Ascending aorta (tissue), 2 donors: ENCODE measurements at places on chromosomes 12 and 14.
A peak's percentile ranks its signal among the peaks of the same experiment; 100 is the strongest.

- no peaks in the 10 kb centered on the region for H3K4me1 ChIP-seq
- H3K36me3 ChIP-seq: no peaks in the 10 kb centered on the region
- H3K27me3 ChIP-seq: no peaks in the 10 kb centered on the region
- DNase-seq: no peak
- no peak overlapping the region for H3K4me3 ChIP-seq
These were observed 30.3 kb downstream of the DIO3 start for GRCh38 chr14:101591582-101591981.

GRCh38 chr12:51471111-51471864 lies 46.7 kb downstream of the SLC4A8 start:
- no peak overlapping the region for H3K4me3 ChIP-seq
- DNase-seq: no peak
- H3K27ac ChIP-seq: no peak overlapping the region
- no peaks in the 10 kb centered on the region for H3K36me3 ChIP-seq
- no peaks in the 10 kb centered on the region for H3K27me3 ChIP-seq

- H3K27me3 ChIP-seq: no peaks in the 10 kb centered on the region
- no peaks in the 10 kb centered on the region for H3K36me3 ChIP-seq
- H3K4me1 ChIP-seq: no peaks in the 10 kb centered on the region
- no peak for DNase-seq
- no peak overlapping the region for H3K4me3 ChIP-seq
These were observed 22.9 kb downstream of the HSP90AA1 start for GRCh38 chr14:102063808-102064429.

- DNase-seq: no peak
- no peaks in the 10 kb centered on the region for H3K36me3 ChIP-seq
- H3K27me3 ChIP-seq: no peaks in the 10 kb centered on the region
- no peak overlapping the region for H3K4me3 ChIP-seq
These were observed 479.8 kb downstream of the BCAT1 start for GRCh38 chr12:24469089-24469488.

DNA sequence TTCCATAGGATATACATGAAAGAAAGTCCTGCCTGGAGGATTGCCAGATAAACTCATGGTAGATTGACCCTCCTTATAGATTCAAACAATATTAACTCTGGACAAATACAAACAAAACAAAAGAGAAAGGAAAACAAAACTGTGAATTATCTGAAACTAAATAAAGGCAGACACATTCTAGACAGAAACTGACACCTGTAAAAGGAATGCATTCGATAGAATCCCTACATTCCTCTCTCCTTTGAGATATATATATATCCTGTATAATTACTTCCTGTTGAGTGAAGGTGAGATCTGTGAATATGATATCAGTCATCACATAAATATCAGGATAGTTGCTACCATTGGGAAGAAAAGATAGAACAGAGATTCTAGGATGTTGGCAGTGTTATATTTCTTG lies 948.4 kb upstream of the ATXN7L3B start:
- DNase-seq: no peak
- H3K27ac ChIP-seq: no peak overlapping the region
- H3K27me3 ChIP-seq: no peaks in the 10 kb centered on the region
- no peaks in the 10 kb centered on the region for H3K36me3 ChIP-seq

- DNase-seq: no peak
- no peaks in the 10 kb centered on the region for H3K4me1 ChIP-seq
- H3K4me3 ChIP-seq: no peak overlapping the region
- H3K36me3 ChIP-seq: no peaks in the 10 kb centered on the region
- H3K27ac ChIP-seq: no peak overlapping the region
These were observed 12.7 kb downstream of the TSPAN11 start for GRCh38 chr12:30939234-30939633.

DNA sequence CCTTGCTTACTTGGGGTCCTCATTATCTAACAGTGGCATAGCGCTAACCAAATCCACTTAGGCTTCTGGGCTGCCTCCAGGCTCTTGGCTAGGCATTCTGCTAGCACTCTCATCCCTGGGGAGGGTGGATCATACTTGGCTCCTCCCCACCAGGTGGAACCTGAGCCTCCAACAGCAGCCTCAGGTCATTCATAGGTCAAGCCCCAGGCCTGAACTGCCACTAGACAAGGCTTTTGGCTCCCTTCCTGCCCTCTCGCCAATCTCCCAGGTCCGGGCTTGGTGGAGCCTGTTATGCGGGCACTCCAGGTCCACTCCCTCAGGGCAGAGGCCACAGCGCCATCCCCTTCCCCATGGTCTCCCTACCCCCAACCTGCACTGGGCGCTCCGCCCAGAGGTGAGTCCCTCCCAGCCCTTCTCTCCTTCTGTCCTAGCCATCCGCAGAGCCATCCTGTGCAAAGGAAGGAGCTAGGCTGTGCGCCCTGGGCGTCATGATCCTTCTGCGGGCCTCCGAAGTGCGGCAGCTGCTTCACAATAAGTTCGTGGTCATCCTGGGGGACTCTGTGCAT lies 154.9 kb upstream of the AMIGO2 start:
- peaks cover 10% of the 10 kb centered on the region for H3K36me3 ChIP-seq
- no peak for DNase-seq

GRCh38 chr12:123149088-123149487 lies 1.8 kb downstream of the PITPNM2 start:
- DNase-seq: no peak
- peak overlapping the region; percentile 82 for H3K4me3 ChIP-seq
- H3K27ac ChIP-seq: peak overlapping the region; percentile 81
- no peaks in the 10 kb centered on the region for H3K36me3 ChIP-seq

- H3K36me3 ChIP-seq: no peaks in the 10 kb centered on the region
- H3K4me1 ChIP-seq: no peaks in the 10 kb centered on the region
- DNase-seq: no peak
- no peak overlapping the region for H3K27ac ChIP-seq
- H3K4me3 ChIP-seq: no peak overlapping the region
These were observed 30.4 kb upstream of the P2RX7 start for GRCh38 chr12:121102307-121102706.

- no peak overlapping the region for H3K4me3 ChIP-seq
- no peaks in the 10 kb centered on the region for H3K27me3 ChIP-seq
- no peak for DNase-seq
These were observed 65.0 kb downstream of the PITPNM2 start for GRCh38 chr12:123085730-123086487.

- H3K27me3 ChIP-seq: no peaks in the 10 kb centered on the region
- H3K27ac ChIP-seq: no peak overlapping the region
- DNase-seq: no peak
- no peaks in the 10 kb centered on the region for H3K36me3 ChIP-seq
- H3K4me1 ChIP-seq: peaks cover 21% of the 10 kb centered on the region
These were observed 34.7 kb downstream of the MIA2 start for GRCh38 chr14:39268393-39268792.

DNA sequence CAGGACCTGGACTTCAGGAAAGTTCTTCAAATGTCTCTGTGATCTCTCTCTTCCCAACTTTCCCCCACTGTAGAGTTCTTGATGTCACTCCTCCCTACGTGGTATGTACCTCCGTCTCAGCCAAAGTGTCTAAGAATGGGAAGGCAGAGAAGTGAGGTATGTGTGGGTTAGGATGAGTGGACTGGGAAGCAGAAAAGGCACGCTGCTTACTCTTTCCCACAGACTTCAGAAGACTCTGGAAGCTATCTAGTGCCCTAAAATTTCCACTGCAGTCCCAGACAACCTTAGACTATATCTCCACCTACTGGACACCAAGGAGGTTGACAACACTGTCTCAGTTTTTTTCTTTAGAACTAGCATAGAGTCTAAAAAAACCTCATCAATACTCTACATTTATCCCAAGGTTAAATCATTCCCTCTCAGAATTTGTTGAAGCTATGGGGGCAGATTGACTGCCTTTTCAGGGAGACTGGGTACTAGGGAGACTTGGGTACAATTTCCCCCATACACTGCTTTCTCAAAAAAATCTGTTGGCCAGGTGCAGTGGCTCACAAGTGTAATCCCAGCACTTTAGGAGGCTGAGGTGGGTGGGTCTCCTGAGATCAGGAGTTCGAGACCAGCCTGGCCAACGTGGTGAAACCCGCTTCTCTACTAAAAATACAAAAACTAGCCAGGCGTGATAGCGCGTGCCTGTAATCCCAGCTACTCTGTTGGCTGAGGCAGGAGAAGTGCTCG lies 20.6 kb upstream of the ITGA5 start:
- no peaks in the 10 kb centered on the region for H3K36me3 ChIP-seq
- H3K27me3 ChIP-seq: no peaks in the 10 kb centered on the region
- no peak for DNase-seq
- no peaks in the 10 kb centered on the region for H3K4me1 ChIP-seq
- H3K27ac ChIP-seq: peak overlapping the region; percentile 52

DNA sequence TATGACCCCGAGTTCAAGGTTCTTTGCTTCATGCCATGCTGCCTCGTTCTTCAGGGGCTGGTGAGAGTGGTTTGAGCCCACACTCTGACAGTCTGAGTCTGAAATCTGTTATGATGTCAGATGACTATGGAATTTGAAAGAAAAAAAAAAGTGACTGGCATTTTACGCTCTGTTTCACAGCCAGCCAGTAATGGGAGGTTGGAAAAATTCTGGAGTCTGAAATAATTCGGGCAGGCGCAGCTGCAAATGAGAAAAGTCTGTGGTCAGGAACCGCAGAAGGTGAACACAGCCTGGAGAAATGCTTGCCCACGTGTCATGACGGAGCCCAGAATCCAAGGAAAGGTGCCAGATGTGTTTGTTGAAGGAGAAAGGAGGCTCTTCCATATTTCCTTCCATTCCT lies 269.8 kb upstream of the PWP1 start:
- H3K4me3 ChIP-seq: no peak overlapping the region
- DNase-seq: no peak
- no peaks in the 10 kb centered on the region for H3K4me1 ChIP-seq
- no peak overlapping the region for H3K27ac ChIP-seq

- H3K4me1 ChIP-seq: no peaks in the 10 kb centered on the region
- DNase-seq: no peak
- no peaks in the 10 kb centered on the region for H3K36me3 ChIP-seq
- no peak overlapping the region for H3K27ac ChIP-seq
- no peak overlapping the region for H3K4me3 ChIP-seq
These were observed 110.6 kb downstream of the MYRFL start for GRCh38 chr12:69935651-69936100.

GRCh38 chr14:34012978-34013720 lies 62.3 kb upstream of the EGLN3 start:
- DNase-seq: no peak
- no peaks in the 10 kb centered on the region for H3K4me1 ChIP-seq
- no peaks in the 10 kb centered on the region for H3K27me3 ChIP-seq

GRCh38 chr14:40218282-40218941 lies 786.2 kb upstream of the FBXO33 start:
- no peaks in the 10 kb centered on the region for H3K27me3 ChIP-seq
- H3K36me3 ChIP-seq: no peaks in the 10 kb centered on the region
- no peak for DNase-seq
- no peak overlapping the region for H3K4me3 ChIP-seq
- H3K4me1 ChIP-seq: no peaks in the 10 kb centered on the region

GRCh38 chr12:48000878-48001504 lies 3.3 kb downstream of the COL2A1 start:
- H3K4me3 ChIP-seq: peak overlapping the region; percentile 68
- DNase-seq: no peak
- no peak overlapping the region for H3K27ac ChIP-seq
- no peaks in the 10 kb centered on the region for H3K36me3 ChIP-seq
- peaks cover 12% of the 10 kb centered on the region for H3K27me3 ChIP-seq

DNA sequence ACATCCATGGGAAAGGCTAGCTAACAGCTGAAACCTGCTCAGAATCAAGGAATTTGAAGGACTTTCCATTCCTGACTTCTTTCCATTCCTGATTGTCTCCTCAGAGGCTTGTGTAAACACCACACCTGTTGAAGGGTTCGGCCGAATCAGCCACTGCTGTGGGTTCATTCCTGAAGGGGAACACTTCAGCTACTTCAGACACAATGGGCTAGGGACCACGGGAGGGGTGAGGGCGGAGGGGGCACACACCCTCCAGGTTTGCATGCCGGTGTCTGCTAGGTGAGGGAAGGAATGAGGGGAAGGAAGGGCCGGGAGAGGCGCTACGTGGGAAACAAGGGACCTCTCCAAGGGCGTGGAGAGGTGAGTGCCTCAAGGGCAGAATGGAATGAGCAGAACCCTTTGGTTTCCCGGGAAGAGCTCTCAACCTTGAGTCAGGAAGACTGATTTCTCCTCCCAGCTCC lies 1.3 kb downstream of the GPRC5A start:
- peaks cover 11% of the 10 kb centered on the region for H3K4me1 ChIP-seq
- no peaks in the 10 kb centered on the region for H3K27me3 ChIP-seq

DNA sequence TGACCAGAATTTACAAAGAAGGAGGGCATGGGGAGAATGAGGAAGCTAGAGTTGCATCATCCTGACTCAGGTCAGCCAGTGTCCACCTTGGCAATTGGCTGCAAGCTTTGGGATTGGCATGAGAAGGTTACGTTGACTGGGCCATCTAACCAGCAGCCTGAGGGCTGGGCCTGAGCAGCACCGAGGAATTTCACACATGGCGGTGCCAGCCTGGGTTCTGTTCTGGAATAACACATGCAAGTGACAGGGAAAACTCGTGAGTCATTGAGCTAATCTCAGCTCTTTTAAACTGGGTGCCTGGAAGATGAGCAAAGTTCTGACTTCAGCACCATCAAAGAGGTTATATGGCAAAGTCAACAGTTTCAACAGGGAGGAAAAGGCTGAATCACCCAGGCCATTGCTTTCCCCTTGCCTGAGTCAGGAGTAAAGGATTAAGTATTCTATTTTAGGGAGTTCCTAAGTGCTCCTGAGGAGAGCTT lies 543.2 kb upstream of the TBX3 start:
- no peaks in the 10 kb centered on the region for H3K27me3 ChIP-seq
- no peaks in the 10 kb centered on the region for H3K36me3 ChIP-seq
- H3K27ac ChIP-seq: no peak overlapping the region
- H3K4me1 ChIP-seq: no peaks in the 10 kb centered on the region
- H3K4me3 ChIP-seq: no peak overlapping the region
- DNase-seq: no peak

DNA sequence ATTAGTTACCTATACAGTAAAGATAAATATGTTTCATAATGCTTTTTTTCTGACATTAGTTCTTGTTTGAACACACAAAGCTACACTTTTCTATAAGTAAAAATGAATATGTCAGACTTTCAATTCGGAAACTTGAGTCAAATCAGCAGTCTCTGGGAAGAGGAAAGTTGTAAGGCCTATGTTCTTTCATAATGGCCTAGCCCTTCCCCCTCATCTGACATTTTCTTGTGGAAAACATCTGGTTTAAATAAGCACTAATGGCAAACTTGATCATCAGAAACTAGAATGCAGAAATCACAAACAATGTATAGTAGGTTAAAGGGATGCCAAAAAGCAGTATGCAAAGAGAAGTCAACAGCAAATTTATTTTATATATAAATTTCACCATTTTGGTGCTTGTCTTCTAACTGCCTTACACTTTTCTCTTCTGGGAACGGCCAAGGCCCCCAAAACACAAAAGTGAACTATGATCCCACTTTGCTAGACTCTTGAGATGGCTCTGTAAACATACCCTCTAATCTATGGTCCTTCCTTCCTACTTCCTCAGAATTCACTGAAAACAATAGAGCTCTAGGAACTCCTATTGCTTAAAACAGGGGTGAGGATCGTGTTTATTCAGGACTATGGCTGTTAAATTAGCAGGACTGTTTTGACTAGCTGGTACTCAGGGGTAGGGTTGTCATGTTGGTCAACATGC lies 444.1 kb downstream of the RAD51B start:
- H3K4me3 ChIP-seq: no peak overlapping the region
- H3K27ac ChIP-seq: no peak overlapping the region
- H3K4me1 ChIP-seq: peaks cover 3% of the 10 kb centered on the region
- no peak for DNase-seq

- no peaks in the 10 kb centered on the region for H3K4me1 ChIP-seq
- no peaks in the 10 kb centered on the region for H3K27me3 ChIP-seq
- no peak overlapping the region for H3K4me3 ChIP-seq
These were observed 384.1 kb upstream of the LRFN5 start for GRCh38 chr14:41222581-41222980.
